Activated naive CD4-positive, alpha-beta T cell treated with Interleukin-2 at 50 U/mL for 16 hours (primary cell): ENCODE measurements at places on chromosomes 16 and 17.

DNA sequence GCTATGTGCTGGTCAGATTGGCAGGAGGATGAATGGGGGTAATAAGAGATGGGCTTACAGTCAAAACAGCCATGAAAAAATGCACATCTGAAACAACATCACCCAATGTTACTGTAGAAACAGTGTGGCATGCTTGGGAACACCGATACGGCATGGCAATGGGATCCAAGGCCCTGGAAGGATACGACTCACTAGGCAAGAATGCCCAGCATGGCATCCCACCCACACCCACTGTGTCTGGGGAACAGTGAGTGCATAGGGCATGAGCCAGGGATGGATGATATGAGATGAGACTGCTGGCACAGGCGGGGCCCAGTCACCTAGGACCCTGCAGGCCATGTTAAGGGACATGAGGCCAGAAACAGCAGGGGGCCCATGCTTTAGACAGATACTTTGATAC is 11.5 kb downstream of the TRIM25 start:
- DNase-seq = no peak

DNA sequence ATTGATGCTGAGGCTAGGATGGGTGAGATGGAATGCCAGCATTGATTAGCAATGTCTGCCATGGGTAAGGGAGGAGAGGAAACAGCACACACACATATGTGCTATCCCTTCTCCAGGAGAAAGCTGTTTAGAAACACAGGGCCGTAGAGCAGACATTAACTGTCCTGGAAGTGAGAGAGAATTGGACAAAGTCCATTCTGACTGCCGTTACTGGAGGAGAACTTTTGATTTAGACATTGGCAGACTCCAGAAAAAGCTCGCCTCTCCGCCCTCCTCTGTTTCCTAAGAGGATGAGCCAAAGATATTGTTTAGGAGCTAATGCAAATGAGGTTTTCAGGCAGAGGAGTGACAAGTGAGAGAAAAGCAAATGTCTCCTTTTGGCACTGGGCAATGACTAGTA is 237.0 kb downstream of the HAPSTR1 start:
- no peak for DNase-seq

GRCh38 chr16:917591-918061 is 53.2 kb downstream of the LMF1 start:
- DNase-seq = no peak

GRCh38 chr16:30675143-30675542 is 16.9 kb downstream of the FBRS start:
- DNase-seq = no peak

DNA sequence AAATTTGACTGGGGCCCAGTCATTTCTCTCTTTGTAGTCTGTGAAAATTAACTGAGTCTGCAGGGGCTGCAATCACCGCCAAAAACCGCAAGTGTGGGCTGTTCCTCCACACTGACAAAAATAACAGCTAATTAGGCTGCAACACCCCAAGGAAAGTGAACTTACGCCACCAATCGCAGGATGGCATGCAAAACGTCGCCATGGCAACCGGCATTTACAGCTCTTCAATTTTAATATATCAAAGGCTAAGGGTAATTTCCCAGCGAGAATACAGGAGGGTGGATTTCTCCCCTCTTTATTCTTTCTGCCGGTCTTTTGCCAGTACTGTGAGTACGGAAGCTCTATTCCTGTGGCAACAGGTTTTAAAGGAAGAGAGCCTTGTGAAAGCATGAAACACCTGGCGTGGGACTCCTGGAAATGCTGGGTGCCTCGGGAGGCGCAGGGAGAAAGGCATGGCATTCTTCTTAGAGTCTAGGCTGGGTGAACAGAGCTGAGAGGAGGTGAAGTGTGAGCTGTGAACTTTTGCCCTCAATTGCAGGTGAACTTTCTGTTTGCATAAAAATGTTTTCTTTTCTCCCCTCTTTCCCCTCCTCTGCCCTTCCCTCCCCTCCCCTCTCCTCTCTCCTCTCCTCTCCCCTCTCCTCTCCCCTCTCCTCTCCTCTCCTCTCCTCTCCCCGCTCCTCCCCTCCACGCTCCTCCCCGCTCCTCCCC is 399.7 kb downstream of the XYLT1 start:
- DNase-seq = peak; percentile 86

DNA sequence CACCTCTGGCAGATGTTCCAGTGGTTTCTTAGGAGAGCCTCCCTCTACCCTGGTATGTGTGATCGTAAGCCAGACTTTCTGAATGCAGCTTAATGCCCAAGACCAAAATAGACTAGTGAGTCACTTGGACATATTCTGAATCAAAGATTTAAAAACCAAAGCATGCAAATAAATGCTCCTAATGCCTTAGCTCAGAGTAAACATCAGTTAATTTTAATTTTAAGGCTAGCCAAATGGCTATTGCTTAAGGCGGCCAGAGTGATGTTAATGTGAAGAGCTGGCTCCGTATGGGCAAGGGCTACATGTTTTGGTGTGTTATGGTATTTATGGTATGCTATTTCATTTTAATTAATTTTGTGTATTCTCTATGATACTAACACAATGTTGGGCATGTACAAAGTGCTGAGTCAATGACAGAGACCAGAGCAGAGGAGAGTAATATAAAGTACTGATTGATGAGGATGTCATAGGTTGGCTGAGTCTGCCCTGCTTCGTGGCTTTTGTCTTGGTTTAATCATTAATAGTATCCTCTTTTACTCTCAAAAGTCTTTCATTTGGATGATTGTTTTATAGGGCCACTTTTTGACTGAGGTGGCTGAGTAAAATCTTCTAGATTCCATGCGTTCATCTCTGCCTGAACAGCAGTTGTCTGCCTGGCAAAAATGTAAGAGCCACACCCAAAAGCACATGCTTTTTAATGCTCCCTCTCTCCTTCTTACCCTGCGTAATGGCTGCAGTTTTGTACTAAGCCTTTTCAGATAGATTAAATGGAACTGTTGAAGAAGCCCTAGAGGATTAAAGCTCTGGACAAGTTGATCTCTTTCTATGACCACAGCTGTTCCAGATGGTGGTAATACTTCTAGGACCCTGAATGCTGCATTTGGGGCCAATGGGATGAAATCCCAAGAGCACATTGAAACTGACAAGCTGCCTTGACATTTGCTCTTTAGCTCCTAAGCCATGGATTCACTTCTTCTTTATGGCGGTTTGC is 59.6 kb downstream of the MAP2K6 start:
- DNase-seq = no peak

DNA sequence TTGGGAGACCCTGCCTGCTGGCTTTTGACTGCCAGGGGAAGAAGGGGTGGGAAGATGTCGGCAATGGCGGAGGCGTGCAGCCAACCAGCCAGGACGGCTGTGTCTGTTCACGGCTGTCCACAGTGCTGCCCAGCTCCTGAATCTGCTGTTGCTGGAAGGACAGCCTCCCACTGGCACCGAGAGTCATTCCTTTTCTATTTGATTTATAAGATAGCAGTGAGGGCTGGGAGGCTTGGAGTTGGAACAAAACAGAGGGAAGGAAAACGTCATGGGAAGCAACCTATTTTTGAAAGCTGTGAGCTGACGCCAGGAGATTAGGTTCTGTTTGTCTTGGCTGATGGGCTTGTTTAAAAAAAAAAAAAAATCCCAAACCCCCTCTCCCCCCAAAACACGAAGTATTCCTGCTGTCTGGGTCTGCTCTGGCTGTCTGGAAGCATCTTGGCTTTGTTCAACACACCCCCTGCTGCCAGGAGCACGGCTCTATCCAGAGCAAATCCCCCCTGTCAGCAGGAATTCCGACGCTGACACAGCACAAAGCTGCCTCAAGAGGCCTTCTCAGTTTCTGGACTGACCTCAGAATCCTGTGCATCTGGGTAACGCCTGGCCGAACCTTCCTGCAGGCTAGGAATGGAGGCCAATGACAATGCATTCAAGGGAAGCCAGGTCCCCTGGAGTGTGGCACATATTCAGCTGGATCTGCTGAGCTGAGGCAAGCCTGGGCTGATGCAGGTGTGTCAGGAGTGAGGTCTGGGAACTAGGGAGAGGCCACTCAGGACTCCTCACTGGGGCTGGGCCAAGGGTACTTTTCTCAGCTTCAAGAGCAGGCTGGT is 41.0 kb upstream of the SREBF1 start:
- DNase-seq = no peak

- no peak for DNase-seq
Measured at GRCh38 chr16:52611817-52612673, 65.1 kb upstream of the TOX3 start.

DNA sequence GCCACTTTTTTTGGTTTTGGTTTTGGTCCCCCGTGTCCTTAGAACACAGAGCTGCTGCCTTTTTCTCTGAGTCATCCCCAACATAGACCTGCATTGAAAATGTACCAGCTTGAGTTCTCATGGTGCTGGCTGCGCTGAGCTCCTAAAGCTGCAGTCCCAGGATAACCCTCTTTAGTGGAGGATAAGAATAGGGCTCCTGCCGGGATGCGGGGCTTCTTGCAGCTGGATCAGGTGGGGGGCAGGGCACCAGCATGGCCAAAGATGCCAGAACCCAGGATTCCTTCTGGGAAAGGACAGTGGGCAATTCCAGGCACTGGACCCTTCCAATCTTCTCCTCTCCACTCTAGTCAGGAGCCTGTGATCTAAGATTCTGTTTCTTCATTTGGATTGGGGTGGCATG is 8.3 kb upstream of the CLUH start:
- no peak for DNase-seq

- DNase-seq = no peak
Measured at GRCh38 chr17:83010206-83011200, 68.9 kb upstream of the METRNL start.

DNA sequence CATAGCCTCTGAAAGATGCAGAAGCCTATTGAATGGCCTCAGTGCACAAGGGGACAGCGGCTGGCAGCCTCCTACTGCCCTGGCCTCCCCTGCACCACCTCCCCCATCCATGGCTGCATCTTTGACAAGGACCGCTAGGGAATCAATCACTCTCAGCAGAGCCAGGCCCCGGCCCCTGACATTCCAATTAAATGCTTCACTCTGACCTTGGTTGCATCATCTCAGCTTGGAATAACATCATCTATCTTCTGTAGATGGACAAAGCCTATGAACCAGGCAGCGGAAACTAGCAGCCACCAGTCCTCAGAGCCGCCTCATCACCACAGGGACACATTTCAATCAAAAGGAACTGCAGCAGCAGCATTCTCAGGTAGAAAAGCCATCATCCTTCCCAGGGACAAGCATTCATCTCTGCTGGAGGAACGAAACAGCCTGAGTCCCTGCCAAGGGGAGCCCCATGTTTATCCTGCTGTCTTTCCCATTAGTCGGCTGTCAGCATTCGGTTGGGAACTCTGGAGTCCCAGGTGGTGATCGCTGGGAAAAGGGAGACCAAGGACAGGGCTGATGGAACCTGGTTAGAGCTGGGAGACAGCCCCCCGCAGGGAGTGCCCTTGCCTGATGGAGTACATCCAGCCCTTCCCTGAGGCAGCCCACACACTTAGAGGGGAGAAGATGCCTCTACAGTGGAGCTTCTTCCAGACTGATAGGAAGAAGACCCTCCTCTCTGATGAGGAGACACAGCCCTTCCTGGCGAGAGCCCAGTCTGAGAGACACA is 11.5 kb upstream of the TMEM132E start:
- no peak for DNase-seq

DNA sequence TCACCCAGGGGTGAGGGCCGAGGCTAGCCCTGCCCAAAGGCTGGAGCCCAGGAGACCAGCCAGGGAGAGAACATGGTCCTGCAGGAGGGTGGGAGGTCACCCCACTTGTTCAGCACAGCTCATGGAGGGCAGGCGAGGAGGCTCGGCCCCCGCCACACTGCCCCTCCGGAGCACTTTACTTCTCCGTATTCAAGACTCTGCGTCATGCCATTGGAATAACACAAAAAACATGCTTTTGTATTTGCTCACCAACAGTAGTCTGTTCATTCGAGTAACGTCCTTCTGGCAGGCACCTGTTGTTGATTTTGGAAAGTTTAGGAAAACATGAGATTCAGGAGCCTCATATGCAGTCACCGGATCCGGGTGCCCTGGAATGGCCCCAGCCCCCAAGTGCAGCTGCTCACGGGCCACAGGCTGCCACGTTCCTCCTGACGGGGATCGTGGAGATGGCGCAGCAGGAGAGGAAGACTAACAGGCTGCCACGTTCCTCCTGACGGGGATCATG is 81.1 kb upstream of the DNAH17 start:
- no peak for DNase-seq

DNA sequence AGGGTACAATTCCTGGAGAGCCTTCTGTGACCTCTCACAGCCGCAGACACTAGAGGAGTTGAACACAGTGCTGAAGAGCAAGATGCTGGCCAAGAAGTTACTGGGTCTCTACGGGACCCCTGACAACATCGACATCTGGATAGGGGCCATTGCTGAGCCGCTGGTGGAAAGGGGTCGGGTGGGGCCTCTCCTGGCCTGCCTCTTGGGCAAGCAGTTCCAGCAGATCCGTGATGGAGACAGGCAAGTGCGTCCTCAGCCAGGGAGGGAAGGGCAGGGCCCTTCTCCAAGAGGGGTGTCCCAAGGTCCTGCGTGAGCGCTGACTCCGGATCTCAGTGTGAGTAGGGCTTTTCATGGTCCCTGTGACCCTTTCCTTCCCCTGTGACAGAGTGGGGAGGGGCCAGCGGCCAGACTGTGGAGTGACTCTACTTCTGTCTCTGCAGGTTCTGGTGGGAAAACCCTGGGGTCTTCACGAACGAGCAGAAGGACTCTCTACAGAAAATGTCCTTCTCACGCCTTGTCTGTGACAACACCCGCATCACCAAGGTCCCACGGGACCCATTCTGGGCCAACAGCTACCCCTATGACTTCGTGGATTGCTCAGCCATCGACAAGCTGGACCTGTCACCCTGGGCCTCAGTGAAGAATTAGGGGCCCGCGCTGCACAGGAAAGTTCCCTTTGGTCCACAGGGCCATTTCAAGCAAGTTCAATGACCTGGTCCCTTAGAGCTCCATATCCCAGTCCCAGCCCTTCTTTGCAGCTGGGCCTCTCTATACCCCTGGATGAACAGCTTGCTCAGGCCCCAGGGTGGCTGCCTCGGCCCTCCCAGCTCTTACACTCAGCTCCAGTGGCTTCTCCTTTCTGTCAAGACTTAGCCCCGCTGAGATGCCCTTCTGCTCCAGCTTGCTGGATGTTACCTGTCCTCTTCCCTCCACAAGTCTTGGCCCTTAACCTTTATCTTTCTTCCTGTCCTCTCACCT is 13.1 kb downstream of the MPO start:
- DNase-seq = no peak

- no peak for DNase-seq
Measured at GRCh38 chr16:65967376-65967775, 399.1 kb upstream of the CDH5 start.

DNA sequence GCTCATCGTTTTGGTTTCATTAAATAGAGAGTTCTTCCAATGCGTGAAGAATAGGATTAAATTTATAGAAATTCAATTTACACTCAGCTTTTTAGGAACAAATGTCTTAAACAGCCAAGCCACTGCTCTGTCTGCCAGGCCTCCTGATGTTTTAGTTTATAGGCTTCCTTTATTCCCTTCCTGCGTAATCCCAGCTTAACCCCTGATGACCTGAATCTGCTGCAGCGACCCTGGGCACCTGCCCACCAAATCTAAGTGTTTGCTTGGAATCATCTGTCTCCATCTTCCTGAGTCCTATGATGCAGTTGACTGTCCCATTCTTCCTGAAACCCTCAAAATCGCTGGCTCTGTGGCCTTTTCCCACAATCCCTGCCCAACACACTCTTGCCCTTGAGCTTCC is 179.9 kb downstream of the GSG1L start:
- DNase-seq = no peak
